ENCODE measurements at places on chromosomes 7 and 10.

GRCh38 chr10:35685402-35685801, 43.3 kb upstream of the FZD8 start:
- DNase-seq = no peak

GRCh38 chr10:119268871-119269506, 61.6 kb downstream of the GRK5 start:
- DNase-seq = peak; percentile 48

DNA sequence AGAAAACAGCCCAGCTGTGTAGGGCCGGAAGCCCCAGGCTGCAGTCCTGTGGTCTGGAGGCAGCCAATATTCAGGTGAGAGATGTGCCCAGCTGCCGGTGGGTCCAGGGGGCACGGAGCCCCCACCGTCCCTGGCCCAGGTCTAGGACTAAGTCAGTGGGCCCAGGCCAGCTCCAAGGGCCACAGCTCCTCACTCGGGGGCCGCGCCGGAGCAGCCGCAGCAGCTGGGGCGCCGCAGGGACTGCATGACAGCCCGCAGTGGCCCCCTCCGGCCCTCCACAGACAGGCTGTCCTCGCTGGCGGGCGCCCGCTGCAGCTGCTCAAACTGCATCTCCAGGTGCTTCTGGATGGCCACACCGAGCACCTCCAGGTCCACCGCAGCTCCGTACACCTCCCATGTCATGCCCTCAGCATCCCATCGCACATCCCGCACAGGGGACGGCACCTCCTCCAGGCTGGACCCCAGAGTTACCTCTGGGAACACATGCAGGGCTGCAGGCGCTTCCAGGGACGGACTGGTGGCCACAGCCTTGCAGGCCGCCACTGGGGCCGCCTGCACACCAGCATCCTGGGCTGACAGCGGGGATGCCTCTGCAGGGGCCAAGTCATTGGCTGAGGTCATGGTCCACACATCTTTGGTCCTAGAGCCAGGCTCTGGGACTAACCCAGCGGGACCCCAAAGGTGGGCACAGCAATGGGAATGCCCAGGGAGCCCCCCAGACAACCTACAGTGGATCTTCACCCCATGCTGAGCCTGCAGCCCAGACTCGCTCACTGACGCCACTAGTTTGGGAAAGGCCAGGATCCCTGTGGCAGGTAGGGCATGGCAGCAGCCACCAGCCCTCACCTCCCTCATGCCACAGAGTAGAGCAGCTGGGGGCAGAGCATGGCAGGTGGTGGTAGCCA, 7.0 kb downstream of the GPRIN2 start:
- DNase-seq = no peak

DNA sequence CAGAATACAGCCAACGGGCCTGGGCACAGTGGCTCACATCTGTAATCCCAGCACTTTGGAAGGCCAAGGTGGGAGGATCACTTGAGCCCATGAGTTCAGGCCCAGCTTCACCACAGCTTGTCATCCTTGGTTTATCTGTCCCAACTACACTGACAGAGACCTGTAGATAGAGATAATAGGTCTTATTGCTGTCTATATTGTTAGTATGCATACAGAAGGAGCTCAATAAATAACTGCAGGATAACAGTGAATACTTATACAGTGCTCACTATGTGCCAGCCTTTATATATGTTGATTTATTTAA, 1.3 kb downstream of the CNPY4 start:
- DNase-seq = no peak

- DNase-seq = no peak
Observed at GRCh38 chr10:13023754-13024153, 22.2 kb upstream of the CCDC3 start.

GRCh38 chr7:151600331-151600730, 80.6 kb upstream of the RHEB start:
- DNase-seq = no peak

DNA sequence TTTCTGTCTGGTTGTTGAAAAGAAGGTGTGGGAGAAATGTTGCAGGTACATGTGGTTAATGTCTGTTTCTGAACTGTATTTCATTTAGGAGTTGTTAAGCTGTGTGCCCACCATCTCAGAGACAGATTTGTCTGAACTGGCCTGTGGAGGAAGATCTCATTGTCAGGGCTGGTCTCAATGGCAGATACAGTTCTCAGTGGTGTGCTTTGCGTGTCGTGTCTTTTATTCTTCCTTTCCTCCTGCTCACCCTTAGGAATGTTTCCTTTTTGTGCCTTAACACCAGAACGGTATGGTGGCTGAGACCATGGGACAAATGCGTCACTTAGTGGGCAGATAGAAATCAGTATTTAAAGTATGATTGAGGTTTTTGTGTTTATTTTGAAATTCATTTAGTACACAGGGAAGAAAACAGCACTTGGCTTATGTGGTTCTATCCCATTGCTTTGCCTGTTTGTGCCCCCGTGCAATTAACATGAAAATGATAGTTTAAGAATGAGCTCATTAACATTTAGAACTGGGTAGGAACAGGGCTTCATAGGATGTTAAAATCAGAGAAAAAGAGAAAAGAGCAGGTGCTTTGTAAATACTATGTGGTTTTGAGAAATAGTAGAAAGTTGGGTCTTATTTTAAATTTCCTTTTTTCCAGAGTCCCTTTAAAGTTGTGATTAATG, 112.6 kb downstream of the AUTS2 start:
- DNase-seq = no peak

DNA sequence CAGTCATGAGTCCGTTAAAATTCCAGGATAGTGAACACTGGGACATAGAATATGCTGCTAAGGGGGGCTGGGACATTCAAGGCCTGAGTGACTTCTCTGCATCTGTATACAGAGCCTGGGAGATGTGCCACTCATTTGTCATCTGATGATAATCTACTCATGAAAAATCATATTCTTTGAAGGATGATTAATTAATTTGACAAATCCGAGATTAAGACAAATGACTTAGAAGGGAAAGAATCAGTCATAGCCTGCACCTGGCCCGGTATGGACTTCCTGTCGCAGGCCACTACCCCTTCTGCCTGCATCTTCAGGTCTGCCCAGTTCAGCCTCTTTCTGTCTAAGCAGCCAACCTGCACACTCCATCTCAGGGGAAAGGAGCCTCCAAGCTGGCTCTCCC, 18.8 kb upstream of the FAM170B start:
- DNase-seq = no peak

- DNase-seq = no peak
Observed at GRCh38 chr7:39535720-39536119, 30.5 kb upstream of the YAE1 start.

- no peak for DNase-seq
Observed at GRCh38 chr10:111479966-111480365, 403.1 kb downstream of the ADRA2A start.

DNA sequence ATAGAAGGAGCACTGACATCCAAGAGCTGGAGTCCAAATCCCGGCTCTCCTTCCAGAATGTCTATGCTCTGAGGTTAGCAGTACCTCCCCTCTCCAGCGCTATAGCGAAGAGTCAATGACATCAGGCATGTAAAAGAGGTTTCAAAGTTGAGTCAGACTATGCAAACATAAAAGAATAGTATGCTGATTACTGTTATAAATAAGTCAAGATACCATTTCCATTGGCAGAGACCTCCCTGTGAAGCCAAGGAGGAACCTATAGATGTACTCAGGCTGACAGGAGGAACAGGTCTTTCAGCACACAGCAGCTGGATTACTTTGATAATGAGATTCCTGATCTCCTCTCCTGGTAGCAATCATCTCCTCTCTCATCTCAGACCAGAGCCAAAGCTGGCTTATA, 103.9 kb upstream of the EFCAB10 start:
- DNase-seq = no peak

GRCh38 chr7:107874605-107875446, 16.2 kb upstream of the DLD start:
- DNase-seq = peak; percentile 39

GRCh38 chr10:105974803-105975456, 1189.6 kb downstream of the SORCS1 start:
- DNase-seq = no peak

GRCh38 chr10:3811291-3811870, 26.4 kb upstream of the KLF6 start:
- DNase-seq = peak; percentile 46

GRCh38 chr7:93231259-93231658, 907 bp upstream of the VPS50 start:
- no peak for DNase-seq

DNA sequence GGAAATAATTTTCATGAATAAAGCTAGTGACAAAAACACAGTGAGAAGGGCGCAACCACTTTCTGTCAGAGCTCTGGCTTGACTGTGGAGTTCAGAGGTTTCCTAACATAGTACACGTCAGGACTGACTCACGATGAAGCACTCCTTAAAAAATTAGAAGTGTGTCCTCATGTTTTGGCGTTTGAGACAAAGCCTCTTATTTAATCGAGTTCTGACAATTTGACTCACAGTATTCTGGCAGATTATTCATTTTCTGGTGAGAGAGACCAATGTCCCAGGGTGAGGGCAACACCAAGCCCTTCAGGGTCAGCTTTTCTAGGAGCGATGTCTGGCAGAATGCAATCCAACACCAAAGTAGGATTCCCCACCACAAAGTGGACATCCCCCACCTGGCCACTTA, 108.7 kb downstream of the DIP2C start:
- no peak for DNase-seq

- DNase-seq = no peak
Observed at GRCh38 chr10:75234683-75235374, 928 bp downstream of the COMTD1 start.

DNA sequence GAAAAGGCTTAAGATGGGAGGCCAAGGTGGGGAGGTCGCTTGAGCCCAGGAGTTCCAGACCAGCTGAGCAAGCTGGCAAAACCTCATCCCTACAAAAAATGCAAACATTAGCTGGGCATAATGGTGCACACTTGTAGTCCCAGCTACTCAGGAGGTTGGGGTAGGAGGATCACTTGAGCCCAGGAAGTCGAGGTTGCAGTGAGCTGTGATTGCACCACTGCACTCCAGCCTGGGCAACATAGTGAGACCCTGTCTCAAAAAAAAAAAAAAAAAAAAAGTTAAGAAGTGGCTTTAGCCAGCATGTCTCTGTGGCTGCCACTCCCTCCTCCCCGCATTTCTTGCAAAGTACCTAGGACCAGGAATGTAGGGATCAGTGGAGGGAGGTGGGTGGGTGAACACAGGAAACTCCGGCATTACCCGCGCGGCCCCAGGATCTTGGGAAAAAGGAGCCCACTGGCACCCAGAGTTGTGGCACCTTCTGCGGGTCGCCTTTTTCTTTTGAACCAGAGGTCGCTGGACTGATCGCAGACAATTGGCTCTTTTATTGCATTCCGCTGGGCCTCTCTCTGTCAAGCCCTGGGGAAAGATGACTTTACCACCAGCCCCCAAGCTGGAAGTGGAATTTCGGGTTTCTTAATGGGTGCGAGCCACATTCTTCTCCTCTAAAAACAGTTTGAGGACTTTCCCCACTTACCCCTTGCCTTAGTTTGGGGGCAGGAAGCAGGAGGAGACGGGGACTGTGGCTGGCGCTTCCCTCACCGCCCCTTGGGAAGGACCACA, 3.5 kb downstream of the VGF start:
- no peak for DNase-seq

GRCh38 chr10:107576746-107577145, 412.2 kb upstream of the SORCS1 start:
- DNase-seq = no peak

DNA sequence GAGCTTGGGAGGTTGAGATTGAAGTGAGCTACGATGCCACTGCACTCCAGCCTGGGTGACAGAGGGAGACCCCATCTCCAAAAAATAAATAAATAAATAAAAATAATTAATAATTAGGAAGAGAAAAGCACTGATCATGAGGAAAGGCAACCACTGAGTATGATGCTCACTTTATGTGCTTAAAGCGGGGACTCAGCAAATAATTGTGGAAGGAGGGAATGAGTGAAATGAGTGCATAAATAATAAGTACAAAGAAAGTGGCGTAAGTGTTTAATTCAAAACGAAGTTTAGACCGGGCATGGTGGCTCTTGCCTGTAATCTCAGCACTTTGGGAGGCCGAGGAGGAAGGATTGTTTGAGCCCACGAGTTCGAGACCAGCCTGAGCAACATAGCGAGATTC, 94.9 kb upstream of the MKLN1 start:
- no peak for DNase-seq

DNA sequence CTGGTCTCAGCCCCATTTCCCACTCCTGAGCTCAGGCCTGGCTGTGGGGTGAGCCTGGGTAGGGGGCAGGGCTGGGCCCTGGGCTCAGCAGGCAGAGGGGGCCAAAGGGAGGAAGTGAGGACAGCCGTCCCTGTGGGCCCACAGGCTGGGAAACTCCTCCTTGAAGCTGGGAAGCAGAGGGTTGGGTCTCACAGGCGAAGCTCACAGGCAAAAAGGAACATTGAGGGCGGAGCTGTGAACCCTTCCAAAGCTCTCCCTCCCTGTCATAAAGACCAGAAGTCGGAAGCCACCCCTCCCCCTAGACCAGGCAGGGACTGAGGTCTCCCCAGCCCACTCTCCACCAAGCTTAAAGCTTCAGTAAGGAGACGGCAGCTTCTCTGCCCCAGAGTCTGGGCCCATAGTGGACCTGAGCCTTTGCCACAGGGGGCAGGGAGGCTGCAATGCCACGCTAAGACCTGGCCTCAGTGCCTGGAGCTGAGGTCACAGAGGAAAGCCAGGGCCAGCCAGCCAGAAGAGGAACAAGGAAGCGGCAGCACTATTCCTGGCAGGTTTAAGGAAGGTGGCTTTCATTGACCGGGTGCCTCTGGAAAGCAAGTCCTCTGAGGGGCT, 1.0 kb upstream of the KCP start:
- no peak for DNase-seq

DNA sequence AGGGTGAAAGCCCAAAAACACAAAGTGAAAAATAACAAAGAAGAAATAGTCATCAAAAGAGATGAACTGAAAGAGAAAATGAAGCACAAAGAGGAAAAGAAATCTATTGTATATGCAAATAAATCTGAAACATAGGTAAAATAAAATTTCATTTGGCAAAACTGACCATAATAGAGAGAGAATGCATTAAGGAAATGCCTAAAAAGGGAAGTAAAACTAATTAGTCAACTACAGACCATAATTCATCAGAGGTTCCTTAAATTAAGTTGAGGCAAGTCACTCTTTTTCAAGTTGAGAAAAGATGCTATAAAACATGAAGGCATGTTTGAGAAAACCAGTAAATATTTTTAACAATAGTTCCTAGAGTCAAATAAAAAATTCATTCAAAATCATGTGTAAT, 233.3 kb downstream of the LRRN3 start:
- no peak for DNase-seq

- no peak for DNase-seq
Observed at GRCh38 chr7:148173369-148173768, 417.2 kb upstream of the C7orf33 start.

GRCh38 chr7:74032191-74032490, 4.2 kb downstream of the ELN start:
- no peak for DNase-seq
